ENCODE measurements at places on chromosomes 13 and 19.
A peak's percentile ranks its signal among the peaks of the same experiment; 100 is the strongest.

GRCh38 chr13:71864094-71864985 lies 2.7 kb downstream of the DACH1 start:
- peak; percentile 86 for DNase-seq

GRCh38 chr13:70644052-70644451 lies 535.8 kb upstream of the KLHL1 start:
- no peak for DNase-seq

DNA sequence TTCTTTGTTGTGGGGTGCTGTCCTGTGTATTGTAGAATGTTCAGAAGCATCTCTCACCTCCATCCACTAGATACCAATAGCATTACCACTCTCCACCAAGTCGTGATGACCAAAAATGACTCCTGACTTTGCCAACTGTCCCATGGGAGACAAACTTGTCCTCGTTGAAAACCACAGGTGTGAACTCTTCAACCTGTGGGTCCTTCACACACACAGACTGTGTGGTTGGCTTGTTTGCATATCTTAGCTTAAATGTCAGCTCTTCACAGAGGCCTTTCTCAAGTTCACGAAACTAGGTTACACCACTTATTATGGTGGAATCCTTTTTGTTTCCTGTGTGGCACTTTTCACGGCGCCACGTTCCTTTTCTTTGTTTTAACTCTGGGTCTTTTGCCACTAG lies 6.8 kb downstream of the GPC5 start:
- no peak for DNase-seq

- no peak for DNase-seq
Measured at GRCh38 chr19:32580353-32580900, 563 bp upstream of the PDCD5 start.

DNA sequence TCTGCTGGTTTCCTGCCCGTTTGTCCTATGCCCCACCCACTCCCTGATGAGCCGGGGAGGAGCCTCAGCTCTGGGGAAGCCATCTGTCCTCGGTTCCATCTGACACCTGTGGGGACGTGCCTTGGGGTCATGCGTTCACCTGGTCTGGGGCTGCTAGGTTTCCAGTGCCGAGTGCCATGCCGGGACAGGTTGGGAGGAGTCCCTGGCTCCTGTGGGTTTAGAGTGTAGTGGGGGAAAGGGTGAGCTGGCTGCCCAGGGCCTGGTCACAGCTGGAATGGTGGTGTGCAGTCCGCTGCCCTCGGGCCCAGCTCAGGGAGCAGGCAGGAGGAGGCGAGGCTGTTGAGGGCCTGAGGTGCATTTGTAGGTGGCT lies 2.5 kb downstream of the KDM4B start:
- no peak for DNase-seq

GRCh38 chr19:10424011-10424637 lies 3.8 kb downstream of the PDE4A start:
- DNase-seq: peak; percentile 75

DNA sequence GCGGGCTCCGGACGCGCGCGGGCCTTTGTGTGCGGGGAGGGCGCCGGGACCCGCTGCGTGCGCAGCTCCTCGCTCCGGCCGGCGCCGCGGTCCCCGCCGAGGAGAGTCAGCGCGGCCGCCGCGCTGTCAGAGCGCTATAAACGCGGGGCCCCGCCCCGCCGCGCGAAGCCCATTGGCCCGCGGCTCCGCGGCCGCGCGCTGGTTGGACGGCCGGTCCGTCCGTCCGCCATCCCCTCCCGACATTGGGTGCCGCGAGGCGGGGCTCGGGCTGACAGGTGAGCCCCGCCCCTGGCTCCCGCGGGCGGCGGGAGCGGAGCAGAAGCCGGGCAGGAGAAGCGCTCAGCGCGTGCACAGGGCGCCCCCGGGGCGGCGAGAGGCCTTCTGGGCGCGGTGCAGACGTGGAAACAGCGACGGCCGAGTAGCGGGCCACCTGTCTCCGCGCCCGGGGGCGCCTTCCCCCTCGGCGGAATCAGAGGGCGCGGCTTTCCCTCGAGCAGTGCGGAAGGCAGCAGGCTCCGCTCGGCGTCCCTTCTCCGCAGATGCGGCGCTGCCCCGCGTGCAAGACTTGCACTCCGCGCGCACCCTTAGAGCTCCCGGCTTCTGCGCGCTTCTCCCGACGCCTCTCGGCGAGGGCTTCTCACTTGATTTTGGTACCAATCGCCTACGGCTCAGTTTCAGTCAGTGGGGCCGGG lies at the start of gene EFNB2:
Gene EFNB2, minus strand, starts transcription at position 111 of the 692 bp plus-strand sequence. CDS start 698 bp downstream, outside the sequence.
- DNase-seq: peak; percentile 98

DNA sequence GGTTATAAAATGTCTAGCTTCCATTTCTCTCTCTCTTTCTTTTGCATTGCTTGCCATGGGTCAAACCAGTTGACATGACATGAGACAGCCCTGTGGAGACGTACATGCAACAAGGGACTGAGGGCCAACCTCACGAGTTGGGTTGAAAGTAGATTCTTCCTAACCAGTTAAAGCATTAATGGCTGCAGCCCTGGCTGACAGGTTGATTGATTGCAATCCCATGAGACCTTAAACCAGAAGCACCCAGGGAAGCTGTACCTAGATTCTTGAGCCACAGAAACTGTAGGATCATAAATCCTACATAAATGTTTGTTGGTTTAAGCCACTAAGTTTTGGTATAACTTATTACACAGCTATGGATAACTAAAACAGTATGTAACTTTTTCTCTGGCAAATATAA lies 373.8 kb downstream of the DACH1 start:
- DNase-seq: no peak

- DNase-seq: no peak
Measured at GRCh38 chr19:5339198-5339949, 1.2 kb downstream of the PTPRS start.

GRCh38 chr19:38515896-38516295 lies 82.4 kb downstream of the RYR1 start:
- DNase-seq: no peak

DNA sequence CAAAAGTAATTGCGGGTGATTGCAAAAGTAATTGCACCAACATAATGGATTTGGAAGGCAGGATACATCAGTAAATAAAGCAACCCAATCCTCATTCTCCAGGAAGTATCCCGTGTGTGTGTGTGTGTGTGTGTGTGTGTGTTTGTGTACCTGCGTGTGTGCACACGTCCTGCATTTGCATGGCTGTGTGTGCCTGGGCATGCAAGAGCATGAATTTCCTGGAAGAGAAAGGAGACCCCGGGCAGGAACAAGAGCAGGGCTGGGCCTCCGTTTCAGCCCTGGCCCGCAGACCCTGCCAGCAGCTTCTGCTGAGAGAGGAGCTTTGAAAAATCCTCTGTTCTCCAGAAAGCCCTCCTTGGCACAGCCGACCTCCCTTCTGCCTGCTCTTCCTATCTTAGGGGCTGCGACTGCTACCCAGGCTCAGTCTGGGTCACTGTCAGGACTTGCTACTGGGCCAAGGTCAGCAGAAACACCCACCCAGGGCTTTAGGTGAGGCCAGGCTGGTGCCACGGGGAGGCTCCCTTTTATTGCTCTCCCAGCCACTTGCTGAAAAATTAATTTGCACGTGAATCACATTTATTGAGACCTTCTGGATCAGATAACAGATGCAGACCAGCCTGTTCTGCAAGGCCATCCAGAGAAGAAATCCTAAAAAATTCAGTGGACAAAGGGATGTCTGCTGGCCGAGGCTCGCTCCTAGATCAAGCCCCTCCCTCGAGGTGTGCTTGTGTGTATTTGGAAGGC lies 258.3 kb downstream of the ZNF536 start:
- DNase-seq: no peak

DNA sequence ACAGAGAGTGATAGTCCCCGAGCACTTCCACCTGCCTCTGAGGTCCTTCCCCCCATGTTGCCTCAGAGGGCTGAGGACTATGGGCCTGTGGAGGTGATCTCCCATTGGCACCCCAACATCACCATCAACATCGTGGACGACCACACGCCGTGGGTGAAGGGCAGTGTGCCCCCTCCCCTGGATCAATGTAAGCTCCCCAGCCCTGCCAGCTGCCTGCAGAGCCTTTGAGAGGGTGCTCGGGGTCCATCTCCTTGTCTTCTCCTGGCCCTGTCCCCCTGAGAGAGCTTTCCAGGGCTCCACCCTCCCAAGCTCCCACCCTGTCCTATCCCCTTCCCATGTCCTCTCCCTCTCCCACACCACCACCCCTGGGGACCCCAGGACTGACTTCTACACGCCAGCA lies 14.9 kb upstream of the RELB start:
- no peak for DNase-seq

- no peak for DNase-seq
Measured at GRCh38 chr13:39540929-39541605, 61.9 kb downstream of the LHFPL6 start.

- no peak for DNase-seq
Measured at GRCh38 chr13:106814463-106814862, 246.5 kb upstream of the ARGLU1 start.

- peak; percentile 35 for DNase-seq
Measured at GRCh38 chr13:111597618-111598017, 277.2 kb downstream of the TEX29 start.

DNA sequence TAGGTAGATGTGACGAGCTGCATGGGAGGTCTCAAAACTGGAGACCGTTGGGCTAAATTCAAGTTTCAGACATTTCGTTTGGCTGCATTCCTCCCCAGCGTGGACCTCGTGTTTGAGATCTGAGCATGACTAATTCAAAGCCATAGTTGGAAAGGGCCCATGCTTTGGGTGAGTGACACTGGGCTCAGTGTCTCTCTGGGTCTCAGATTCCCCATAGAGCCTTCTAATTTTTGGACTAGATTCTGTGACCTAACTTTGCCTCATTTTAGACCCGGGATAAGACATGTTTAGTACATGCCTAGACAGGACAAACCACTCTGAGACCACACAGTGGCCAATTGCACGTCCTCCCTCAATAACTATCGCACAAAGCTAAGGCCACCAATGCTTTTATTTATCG lies 16.6 kb downstream of the CKM start:
- no peak for DNase-seq

DNA sequence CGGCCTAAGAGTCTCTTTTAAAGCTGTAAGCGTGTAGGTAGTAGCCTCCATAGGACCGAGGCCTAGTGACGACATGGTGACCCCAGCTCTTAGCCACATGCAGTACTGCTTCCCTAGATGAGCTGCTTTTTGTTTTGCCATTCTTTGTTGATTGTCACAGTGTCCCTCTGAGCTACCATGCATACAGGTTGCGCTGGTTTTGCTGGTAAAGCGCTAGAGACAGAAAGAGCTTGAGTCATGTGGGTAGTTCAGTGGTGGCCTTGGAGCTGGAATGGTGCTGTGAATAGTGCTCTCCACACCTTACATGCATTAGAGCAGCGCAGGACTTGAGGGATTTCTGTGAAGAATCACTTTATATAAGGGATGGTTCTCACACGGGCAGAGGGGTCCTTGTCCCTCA lies 5.1 kb downstream of the HNRNPM start:
- no peak for DNase-seq

GRCh38 chr13:52048516-52048915 lies 24.0 kb downstream of the UTP14C start:
- DNase-seq: no peak

GRCh38 chr13:114025714-114026431 lies 52.0 kb upstream of the C13orf46 start:
- DNase-seq: peak; percentile 89

- DNase-seq: no peak
Measured at GRCh38 chr13:70370924-70371323, 262.7 kb upstream of the KLHL1 start.

GRCh38 chr19:13599681-13600080 lies 93.4 kb upstream of the CACNA1A start:
- DNase-seq: no peak

GRCh38 chr13:109650861-109651260 lies 135.5 kb downstream of the IRS2 start:
- no peak for DNase-seq

- DNase-seq: no peak
Measured at GRCh38 chr19:54152878-54153524, 6.5 kb downstream of the LENG1 start.

DNA sequence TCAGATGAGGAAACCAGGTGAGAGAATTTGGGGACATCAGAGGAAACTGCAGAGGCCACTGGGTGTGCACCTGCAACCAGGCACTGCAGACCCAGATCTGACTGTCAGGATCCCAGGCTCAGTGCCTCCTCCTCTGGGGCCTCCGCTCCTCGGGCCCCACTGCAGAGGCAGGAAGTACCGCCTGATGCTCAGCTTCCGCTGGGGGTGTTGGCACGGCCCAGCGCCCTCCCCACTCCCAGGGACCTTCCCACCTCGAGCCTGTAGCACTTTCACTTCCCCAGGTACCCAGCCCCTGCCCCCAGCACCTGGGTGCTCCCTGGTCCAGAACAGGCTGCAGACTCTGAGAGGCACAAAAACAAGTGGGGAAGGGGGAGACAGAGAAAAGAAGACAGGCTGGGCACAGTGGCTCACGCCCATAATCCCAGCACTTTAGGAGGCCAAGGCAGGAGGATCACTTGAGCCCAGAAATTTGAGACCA lies 1.4 kb upstream of the CD37 start:
- no peak for DNase-seq

GRCh38 chr13:107258599-107259187 lies 690.8 kb upstream of the ARGLU1 start:
- DNase-seq: no peak

DNA sequence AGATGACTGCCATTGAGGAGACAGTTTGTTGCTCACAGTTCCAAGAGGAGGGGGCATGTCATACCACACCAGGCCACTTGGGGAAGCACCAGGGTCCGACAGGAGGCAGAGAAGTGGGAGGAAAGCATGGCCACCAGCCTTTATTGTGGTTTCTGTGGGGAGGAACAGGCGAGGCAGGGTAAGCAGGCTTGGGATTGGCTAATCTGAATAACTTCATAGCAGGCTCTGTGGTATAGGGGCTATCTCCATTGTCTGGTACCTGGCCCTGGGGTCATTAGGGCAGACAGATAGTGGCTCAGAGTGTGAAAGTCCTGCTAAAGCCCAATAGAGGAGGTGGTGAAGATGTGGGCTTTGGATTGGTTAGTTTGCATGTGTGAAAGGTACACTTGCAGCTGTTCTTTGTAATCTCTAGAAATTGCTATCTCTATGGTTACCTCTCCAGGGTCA lies 35.5 kb downstream of the CBY2 start:
- DNase-seq: no peak

DNA sequence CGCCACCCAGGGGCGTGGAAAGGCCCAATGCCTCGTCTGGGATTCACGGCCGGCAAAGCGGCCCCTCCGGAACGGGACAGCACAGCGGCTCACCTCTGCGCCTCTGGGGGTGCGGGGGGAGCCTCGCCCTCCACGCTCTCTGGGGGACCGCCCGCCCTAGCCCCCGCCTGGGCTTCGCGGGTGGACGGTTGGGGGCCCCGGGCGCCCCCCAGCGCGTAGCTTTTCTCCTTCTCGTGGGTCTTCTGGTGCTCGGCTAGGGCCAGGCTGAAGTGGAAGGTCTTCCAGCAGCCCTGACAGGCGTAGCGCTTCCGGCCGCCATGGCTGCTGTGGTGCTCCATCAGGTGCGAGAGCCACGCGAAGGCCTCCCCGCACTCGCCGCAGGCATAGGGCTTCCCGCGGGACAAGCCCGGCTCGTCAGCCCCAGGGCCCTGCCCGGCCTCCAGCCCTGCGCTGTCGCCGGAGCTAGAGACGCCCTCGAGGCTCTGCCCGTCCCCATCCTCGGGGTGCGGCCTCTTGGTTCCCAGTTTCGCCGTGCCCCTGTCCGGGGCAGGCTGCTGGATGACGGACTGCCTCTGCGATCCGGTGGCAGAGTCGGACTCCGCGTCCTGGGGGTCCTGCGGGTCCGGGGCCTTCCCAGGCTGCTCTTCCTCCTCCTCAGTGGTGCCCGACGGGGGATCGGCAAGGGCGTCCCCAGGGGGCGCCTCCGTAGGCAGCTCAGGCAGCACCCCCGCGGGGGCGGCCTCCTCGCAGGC lies 13.3 kb downstream of the ZSCAN18 start:
- no peak for DNase-seq

Measured in posterior cingulate gyrus (tissue), 11 donors.